ENCODE measurements at places on chromosomes 16 and 17.

- DNase-seq: no peak
Observed at GRCh38 chr17:38725066-38725465, 5.1 kb upstream of the CISD3 start.

GRCh38 chr17:44356241-44356640 lies 7.4 kb downstream of the FAM171A2 start:
- DNase-seq: no peak

DNA sequence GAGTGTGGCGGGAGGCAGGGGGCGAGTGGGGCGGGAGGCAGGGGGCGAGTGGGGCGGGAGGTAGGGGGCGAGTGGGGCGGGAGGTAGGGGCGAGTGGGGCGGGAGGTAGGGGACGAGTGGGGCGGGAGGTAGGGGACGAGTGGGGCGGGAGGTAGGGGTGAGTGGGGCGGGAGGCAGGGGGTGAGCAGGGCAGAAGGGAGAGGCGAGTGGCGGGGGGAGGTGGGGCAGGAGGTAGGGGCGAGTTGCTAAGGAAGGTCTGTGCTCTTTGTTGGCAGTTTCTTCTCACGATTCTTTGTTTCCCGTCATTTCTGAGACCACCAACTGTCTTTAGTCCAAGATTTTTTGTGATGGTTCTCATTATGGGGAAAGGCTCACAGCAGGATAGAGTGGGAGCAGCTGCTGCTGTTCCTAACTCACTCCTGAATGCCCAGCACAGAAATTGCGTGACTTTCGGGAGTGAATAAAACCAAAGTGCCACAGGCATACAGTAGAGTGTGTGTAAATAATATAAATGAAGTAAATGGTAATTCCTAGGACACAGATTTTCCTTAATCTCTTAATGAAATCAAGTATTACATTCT lies 44.7 kb downstream of the COG7 start:
- DNase-seq: no peak

- DNase-seq: no peak
Observed at GRCh38 chr17:50541402-50541715, 5.6 kb upstream of the SPATA20 start.

- no peak for DNase-seq
Observed at GRCh38 chr17:57605675-57606105, 139.4 kb downstream of the CCDC182 start.

GRCh38 chr16:47965439-47965838 lies 190.4 kb downstream of the ABCC12 start:
- no peak for DNase-seq

DNA sequence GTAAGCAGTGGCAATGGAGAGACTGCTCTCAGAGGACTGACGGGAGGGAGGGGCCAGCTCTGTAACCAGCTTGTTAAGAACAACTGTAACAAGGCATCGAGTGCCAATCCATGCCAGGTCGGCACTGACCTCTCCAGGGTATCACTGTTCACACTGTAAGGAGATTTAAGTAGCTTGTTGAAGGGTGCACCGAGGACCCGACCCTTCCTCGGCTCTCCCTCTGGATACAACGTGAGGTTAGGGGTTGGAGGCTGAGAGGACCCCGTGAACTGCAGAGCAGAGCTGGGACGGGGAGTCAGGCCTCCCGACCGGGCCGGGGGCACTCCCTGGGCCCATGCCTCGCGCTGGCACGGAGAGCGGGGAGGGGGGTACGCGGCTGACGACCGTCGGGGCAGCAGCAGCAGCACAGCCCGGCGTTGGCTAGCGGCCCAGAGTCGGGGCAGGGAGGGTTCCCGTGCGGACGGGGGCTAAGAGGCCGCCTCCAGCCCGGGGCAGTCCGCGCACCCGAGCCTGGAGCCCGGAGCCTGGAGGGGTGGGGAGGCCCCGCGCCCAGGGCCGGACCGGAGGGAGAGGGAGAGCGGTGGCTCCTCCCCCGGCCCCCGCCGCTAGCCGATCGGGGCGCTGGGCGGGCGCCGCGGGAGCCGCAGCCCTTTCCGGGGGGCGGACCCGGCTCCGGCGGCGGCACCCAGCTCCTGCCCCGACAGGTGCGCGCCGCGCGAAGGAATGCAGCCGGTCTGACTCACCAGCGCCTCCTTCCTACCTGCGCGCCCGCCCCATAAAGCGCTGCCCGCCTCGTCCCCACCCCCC lies at the start of gene ITGB4:
Gene ITGB4, plus strand, starts transcription at position 804 of the 807 bp plus-strand sequence. CDS start 3,245 bp downstream, outside the sequence.
- peak; percentile 61 for DNase-seq

Measured in activated CD4-positive, alpha-beta T cell treated with anti-CD3 and anti-CD28 coated beads for 4 hours (primary cell).